ENCODE measurements at places on chromosomes 16 and 17.

DNA sequence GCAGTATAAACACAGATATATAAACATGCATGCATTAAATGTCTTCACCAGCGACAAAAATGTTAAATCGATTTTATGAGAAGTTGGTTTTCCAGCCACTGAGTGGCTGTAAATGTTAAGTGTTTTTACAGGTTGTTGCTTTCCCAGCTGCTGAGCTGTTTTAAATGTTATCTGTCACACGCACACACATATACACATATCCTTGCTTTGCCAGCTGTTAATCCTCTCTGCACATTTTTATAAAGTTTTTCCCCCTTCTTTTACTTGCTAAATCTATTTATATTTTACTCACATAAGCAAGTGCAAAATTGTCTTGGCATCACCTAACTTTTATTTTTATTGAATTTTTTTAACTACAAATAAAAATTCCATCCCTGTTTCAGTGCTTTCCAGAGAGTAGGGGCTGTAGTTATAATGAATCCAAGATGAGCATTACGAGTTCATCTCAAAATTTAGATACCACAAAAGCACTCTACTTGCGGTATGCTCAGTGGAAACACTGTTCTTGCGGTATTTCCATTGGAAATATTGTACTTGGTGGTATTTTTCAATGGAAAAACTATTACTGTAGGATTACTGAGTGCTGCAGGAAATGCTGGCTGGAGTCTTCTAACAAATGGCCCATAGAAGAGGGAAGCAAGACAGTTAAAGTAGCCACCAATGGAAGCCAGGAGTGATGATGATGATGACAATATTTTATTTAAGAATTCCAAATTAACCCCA, 124.9 kb upstream of the KCNJ16 start:
- no peak for DNase-seq

DNA sequence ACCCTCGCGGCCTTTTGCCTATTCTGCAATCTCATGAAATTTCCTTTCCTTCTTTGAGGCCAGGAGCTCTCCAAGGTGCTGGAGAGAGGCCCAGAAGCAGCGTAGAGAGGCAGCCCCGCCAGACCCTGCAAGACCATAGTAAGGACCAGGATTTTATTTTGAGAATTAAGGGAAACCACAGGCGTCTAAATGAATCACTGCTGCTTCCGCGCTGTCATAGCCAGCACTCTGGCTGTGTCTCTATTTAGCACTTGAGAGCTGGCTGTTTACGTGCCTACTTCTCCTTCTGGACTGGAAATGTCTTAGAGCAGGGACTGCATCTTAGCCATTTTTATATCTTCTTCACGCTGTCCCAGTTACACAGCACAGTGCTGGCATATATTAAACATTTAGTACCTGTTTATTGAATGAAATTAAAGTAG, 37.6 kb upstream of the PIRT start:
- DNase-seq = no peak

- no peak for DNase-seq
Observed at GRCh38 chr16:73427164-73427563, 379.2 kb upstream of the ZFHX3 start.

GRCh38 chr17:40460968-40461731, 17.9 kb downstream of the IGFBP4 start:
- DNase-seq = no peak

DNA sequence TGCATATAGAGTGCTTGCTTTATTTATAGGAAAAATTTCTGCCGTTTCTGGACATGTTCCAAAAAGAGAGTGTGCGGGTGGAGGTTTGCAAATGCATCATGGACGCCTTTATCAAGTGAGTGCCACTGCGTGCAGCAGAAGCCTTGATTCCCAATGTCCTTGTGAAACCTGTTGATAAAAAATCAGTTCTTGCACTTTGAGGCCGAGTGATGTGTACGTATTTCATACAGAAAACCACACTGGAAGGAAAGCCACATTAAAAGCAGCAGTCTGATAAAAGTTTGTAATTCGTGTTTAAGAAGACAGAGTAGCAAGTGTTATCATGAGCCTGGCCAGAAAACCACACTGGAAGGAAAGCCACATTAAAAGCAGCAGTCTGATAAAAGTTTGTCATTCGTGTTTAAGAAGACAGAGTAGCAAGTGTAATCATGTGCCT, 78.0 kb downstream of the KNOP1 start:
- DNase-seq = no peak

- no peak for DNase-seq
Observed at GRCh38 chr16:1194665-1195392, 30.2 kb downstream of the TPSG1 start.

DNA sequence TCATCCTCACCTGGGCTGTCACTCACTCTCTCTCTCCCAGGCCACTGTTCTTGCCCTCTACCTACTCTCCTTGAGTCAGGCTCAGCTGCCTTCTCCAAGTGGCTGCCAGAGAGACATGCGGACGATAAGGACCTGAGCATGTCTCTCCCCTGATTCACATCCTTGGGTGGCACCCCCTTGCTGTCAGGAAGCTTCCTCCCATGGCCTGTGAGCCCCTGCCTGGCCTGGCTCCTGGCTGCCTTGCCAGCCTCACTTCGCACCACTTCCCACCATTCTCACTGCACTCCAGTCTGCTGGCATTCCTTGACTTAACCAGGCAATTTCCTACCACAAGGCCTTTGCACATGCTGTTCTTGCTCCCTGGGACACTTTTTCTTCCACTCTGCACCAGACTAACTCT, 2.7 kb upstream of the ALDH3A1 start:
- no peak for DNase-seq

DNA sequence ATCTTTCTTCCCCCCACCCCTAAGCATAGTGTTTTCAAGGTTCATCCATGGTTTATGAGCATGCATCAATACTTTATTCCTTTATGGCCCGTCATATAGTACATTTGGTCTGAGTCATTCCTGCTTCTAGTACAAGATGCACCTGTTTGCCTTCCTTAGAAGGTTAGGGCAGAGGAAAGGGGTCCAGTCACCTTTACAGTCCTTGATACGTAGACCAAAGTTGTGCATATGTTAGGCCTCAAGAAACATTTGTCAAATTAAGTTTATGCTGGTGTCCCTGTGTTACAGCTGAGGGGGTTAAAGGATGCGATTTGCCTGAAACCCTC, 1.4 kb downstream of the CYB5D2 start:
- no peak for DNase-seq

DNA sequence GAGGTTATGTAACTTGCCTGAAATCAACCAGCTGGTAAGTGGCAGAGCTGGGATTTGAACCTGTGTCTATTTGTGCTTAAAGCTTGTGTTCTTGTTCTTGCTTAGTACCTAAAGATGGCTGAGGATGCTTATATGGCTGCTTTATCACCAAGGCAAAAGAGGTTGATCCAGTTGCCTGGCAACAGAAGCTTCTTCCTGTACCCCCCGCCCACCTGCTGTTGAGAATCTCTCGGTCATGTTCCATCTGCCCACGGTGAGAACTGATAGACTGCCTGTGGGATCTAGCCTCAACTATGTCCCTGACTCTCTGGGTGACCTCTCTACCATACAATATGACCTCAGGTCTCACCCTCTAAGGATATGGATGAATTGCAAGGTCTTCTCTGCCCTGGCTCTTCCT, 60.7 kb downstream of the ABCC6 start:
- DNase-seq = no peak

- DNase-seq = no peak
Observed at GRCh38 chr16:11992008-11992584, 15.6 kb downstream of the SNX29 start.

GRCh38 chr16:62720651-62721050, 684.4 kb upstream of the CDH8 start:
- no peak for DNase-seq

DNA sequence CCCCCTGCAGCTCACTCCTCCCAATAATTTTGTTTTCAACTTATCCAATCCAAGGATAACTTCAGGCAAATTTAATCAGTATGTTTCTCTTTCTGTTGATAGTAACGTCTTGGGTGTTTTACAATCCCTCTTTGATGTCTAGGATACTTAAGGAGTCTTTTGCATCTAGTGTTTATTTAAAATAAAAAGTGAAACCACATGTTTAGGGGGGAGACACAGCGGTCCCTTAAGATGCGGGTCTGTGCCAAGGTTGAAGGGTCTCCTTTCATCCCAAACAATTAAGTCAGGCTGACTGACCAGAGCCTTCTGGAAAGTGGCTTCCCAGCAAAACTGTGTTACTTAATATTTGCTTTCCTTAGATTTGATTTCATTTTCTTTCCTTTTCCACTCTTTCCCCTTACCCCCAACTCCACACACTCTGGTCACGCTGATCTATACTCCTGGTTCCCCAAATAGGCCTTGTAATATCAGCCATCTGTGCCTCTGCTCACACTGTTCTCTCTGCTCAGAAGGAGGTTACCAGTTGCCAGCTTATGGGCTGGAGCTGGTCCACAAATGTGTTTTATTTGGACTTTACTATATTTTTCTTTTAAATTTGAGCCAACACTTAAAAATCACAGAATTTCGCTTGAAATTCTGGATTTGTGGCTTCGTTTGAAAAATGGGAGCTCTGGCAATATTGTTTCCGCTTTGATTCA, 11.2 kb downstream of the ANKS4B start:
- DNase-seq = no peak

DNA sequence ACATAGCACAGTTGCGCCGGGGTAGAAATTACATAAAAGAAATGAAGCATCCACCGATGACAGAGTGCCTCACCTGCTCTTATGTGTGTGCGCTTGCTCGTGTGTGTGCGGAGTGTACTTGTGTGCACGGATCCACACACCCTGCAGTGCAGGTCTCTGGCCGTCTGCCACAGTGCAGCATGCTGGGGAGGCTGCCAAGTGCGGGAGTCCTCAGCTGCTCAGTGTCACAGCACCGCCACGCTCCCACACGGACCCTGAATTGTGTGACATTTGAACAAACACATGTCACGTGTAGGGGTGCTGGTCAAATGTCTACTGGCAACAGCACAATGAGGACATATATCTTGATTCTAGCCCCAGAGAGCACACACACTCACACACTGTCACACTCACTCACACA, 243.0 kb upstream of the MYOCD start:
- DNase-seq = no peak

- no peak for DNase-seq
Observed at GRCh38 chr17:37239690-37240334, 136.0 kb upstream of the C17orf78 start.

GRCh38 chr17:80869481-80870145, 122.0 kb upstream of the CHMP6 start:
- DNase-seq = no peak

- DNase-seq = peak; percentile 67
Observed at GRCh38 chr16:30183233-30184095, at the start of gene CORO1A. Gene CORO1A, plus strand, starts transcription at chr16:30183602. Its CDS starts 1,608 bp downstream, at chr16:30185210.

DNA sequence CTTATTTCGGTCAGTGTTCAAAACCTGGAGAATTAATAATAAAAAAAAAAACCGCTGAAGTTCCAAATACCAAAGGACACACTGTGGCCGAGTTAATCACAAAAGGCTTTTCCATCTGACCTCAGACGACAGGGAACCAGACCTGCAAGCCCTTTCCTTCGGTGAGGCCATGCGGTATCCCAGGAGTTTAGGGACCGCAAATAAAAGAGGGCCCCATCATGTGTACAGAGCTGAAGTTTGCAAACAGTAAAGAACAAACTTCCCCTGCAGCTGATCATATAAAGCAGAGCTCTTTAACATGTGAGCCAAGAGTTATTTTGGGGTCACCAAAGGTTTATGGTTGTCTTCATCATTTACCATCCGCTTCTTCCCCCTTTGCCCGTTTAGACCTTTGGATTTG, 33.0 kb upstream of the FOXJ1 start:
- no peak for DNase-seq

DNA sequence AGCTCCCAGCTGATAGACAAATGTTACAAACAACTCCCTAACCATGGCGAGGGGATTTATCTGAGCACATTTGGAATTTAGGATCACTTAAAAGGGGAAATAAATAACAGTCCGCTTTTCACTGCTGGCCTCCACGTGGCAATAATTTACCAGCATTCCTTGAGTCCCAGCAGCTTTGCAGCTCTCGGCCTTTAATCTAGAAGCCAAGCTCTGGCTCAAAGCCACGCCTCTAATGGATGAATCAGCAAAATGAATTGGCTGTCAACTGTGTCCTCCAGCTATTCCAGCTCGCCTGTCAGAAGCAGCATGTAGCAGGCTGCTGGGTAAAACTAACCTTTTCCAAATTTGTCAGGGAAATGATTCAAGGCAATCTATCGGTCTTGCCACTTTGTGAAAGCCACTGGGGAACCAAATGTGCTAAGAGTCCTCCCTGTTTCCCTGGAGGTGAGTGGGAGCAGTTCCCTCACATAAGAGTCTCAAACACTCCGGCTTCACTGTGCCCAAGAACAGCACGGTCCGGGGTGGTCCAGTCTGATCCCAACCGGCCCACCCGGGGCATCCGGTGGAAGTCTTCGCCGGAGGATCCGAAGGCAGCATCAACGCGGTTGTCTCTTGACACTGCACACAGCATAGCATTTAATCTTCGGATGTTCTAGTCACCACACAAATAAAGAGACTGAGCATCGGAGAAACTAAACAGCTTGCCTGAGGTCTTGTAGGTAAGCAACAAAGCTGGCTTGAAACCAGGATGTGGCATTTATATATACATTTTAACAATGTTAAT, 143.3 kb downstream of the PARN start:
- DNase-seq = no peak

DNA sequence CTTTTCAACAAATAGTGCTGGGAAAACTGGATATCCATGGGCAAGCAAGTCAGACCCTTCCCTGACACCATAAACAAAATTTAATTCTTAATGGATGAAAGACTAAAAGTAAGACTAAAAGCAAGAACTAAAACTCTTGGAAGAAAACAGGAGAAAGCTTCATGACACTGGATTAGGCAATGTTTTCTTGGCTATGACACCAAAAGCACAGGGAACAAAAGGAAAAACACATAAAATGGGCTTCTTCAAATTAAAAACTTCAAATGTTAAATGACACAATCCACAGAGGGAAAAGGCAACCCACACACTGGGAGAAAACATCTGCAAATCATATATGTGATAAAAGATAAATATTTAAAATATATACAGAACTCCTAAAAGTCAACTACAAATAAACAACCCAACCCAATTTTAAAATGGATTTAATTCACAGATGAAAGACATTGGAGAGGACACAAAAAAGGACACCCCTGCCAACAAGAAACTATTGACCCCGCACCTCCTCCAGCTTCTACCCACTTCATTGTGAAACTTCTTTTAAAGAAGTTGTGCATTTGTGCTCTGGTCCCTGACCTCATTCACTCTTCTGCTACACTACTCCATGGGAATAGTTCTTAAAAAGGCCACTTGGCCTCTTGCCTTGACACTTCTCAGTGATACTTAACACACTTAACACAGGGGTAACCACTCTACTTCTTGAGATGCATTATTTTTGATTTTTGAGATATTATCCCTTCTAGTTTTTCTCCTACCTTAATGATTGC, 80.3 kb downstream of the TRIM37 start:
- no peak for DNase-seq

- no peak for DNase-seq
Observed at GRCh38 chr17:7647018-7647417, 3.7 kb upstream of the ATP1B2 start.

DNA sequence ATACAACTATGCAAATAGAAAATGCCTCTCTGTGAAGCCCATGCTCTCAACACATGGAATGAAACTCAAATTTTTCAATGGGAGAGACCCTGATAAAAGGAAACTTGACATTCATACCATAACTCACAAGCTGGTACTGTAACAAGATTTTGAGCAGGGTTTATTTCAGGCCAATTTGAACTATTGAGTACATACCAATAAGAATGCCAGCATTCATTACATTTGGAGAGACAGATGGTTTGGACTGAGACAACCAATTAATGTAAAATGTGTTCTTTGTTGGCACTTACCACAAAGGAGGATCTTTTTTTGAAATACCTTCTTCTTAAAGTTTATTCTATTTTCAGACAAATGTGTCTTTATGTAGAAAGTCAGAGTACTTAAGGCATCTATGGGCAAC, 1357.0 kb upstream of the GOT2 start:
- DNase-seq = no peak
